ENCODE measurements at places on chromosomes 4 and X.

DNA sequence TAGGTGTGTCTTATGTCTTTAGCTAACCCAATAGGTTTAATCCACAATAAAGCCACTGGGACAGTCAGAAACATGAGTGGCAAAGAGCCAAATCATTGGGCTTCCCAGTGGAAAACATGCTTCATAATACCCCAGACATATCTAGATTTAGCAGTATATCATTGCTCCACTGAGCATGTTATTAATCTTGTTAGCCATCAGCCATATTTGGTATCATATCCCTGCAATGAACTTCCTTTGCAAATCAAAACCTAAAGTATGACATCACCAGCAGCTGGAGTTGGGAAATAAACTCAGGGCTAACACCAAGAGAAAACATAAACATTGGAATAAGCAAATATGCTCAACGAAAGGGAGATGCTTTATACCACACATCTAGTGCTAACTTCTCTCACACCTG lies 280.8 kb upstream of the NOCT start:
- no peak for DNase-seq

GRCh38 chr4:41506130-41506529 lies 31.8 kb upstream of the LIMCH1 start:
- DNase-seq, result no peak

DNA sequence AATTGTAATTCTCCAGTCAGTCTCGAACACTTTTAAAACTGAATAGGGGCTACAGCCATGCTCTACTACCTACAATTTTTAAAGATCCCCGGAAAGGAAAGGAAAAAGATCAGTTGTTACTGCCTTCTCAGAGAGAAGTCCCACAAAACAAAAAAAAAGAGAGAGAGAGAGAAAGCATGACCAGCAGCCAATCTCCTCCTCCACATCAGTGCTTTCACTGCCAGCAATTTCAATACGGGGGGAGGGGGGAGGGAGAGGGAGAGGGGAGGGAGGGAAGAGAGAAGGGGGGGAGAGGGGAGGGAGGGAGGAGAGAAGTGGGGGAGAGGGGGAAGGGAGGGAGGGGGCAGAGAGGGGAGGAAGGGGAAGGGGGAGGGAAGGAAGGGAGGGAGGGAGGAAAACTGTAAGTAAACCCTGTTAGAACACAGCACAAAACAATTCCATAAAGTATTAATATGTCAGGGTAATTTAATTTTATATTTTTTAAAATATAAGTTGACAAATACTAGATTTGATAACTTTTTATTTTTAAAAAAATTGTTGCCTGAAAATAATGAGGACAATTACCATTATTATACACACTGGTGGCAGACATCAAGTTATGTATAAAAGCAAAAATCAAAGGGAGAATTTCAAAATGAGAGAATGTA lies 108.0 kb downstream of the LRBA start:
- DNase-seq, result peak; percentile 65

- DNase-seq, result no peak
Measured at GRCh38 chr4:65653740-65654361, 16.4 kb downstream of the EPHA5 start.

DNA sequence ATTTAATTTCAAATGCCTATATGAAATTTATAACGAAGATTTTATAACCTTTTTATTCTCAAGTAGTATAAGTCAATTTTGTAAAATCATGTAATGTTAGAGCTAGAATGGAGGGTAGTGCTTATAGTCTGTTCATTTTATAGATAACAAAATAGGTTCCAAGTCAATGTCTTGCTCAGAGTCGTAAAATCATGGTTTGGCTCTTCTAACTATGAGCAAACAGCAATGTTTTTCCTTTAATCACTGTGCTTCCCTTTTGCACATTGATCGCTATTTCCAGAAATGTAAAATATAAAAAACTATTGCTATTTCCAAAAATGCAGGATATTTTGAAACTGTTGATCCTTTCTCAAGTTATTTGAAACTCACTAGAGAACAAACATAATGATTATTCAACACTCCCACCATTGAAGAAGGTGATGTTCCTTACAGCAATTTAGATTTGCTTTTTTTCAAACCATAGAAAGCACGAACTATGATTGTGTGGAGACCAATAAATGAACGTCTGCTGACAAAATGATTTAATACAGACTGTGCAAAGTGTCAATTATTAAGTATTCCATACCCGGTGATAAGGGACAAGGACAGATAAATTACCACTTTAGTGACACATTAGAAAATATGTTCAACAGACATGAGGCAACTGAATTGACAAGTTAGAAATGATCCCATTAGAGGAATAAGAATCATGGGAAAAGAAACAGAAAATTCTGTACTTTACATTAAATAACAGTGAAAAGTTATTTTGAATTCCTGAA lies 412.1 kb upstream of the TECRL start:
- no peak for DNase-seq

- DNase-seq, result no peak
Measured at GRCh38 chr4:95432466-95432865, 116.3 kb downstream of the UNC5C start.

GRCh38 chrX:121639781-121640180 lies 592.4 kb downstream of the GLUD2 start:
- no peak for DNase-seq

DNA sequence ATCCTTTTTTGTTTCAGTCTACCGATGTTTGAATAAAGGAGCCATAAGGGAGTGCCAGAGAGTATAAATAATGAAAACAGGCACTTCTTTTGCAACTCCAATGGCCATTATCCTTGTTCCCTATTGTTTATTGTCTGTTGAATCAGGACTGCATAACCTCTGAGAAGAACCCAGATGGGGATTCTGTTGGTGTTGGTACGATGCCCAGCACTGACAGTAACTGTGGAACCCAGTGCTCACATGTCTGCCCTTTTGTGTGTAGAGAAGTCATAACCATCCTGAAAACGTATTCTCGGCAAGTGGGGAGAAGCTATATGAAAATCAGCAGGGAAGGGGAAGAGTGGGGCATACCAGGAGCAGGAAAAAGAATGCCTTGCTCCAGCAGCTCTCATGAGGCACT lies 195.1 kb upstream of the EDNRA start:
- DNase-seq, result peak; percentile 69

All from globus pallidus (tissue), 1 donor.